Stimulated activated CD4-positive, alpha-beta T cell treated with anti-CD3 and anti-CD28 coated beads, Interleukin-1b, Interleukin-23, amount 100 ng/mL, for 48 hours (primary cell): ENCODE measurements at places on chromosomes 12 and 14.

- DNase-seq: no peak
Measured at GRCh38 chr12:58465418-58465817, 454.9 kb downstream of the LRIG3 start.

GRCh38 chr14:22386924-22387775 lies 201.9 kb downstream of the DAD1 start:
- DNase-seq: no peak

DNA sequence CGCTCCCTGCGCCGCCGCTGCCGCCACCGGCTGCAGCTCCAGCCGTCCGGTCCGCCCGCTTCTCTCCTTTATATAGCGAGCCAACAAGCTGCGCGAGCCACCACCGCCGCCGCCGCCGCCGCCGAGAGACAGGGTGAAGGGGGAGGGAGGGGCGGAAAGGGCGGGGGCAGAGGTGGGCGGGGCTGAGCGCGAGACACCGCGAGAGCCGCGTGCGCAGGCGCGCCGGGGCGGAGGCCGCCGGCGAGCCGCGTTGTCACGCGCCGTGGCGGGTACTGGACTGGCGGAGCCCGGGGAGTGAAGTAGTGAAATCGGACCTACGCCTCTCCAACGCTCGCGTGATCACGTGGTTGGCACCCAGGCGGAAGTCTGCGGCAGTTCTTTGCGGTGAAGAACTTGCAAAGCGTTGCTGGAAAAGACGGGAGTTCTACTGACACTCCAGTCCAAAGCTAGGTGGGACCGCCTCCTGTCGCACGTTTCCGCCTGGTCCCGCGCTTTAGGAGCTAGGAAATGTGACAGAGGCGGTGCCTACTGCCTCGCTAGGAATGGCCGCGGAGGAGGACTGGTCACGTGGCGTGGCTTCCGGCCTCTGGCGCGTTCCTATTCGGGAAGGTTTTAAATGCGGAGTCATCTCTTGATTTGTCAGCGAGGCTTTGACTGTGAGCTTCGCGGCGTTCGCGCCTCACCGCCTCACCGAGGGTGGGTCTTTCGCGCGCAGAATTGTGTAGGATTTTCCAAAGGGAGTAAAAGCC lies at the start of gene GTF2A1:
Gene GTF2A1, minus strand, starts transcription at position 130 of the 749 bp plus-strand sequence. CDS start 441 bp downstream, outside the sequence.
- peak; percentile 94 for DNase-seq

- peak; percentile 87 for DNase-seq
Measured at GRCh38 chr14:49999146-49999761, 106.4 kb downstream of the ARF6 start.

DNA sequence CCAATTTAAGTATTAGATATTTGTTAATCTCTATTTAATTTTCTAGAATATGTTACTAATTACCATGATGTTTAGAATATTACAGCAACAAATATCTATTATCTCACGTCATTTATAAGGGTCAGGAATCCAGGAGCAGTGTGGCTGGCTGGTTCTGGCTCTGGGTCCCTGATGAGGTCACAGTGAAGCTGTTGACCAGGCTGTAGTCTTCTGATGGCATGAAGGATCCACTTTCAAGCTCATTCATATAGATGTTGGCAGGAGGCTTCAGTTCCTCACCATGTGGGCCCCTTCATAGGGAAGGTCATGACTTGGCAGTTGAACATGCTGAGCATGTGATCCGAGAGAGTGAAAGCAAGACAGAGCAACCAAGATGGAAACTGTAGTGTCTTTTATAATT lies 375.6 kb downstream of the ATP23 start:
- DNase-seq: no peak

DNA sequence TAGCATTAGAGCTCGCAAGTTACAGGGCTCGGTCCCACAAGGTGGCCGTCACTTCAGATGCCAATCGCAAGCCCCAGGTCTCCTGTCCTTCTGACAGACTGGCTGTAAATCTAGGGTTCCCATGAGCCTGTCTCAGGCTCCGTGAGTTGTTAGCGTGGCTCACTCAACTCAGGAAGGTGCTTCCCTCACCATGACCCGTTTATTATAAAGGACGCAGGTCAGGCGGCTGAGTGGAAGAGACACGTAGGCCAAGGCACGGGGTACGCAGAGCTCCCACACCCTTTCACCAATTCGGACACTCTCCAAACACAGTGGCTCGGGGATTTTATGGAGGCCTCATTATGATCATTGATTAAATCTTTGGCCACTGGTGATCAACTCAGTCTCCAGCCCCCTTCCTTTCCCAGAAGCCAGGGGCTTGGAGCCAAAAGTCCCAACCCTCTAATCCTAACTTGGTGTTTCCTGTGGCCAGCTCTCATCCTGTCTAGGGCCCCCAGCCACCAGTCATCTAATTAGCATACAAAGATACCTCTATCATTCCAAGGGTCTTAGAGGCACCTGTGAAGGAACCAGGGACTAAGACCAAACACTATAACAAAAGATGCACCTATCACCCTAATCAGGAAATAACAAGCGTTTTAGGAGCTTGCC lies 25.8 kb upstream of the LRTM2 start:
- DNase-seq: no peak

- no peak for DNase-seq
Measured at GRCh38 chr14:91848504-91849001, 18.8 kb downstream of the TC2N start.

DNA sequence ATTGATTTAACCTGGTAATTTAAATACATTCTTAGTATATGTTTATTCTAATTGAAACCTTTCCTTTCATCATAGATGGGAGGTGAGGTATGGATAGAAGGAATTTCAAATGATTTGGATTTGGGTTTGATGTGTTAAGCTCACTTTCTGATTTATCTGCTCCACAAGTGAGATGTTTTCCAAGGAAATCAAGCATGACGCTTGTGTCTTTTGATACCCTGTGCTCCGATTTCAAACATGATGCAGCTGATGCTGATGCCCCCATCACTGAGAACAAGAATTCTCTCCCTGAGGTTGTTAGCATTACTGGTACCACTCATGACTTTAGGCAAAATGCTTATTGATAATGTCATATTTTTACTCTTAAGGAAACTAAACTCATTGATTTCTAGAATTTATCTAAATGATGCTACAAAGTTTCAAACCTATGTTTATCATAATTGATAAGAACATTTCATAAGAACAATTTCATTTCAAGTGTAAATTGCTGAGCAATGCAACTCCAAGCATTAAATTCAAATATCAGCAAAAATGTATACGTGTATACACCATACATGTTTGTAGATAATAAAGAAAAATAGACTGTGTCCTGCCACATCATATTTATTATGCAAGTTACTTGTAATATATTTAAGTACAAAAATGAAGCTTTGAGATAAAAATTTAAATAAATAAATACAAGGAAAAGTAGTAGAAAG lies 75.5 kb upstream of the LRIG3 start:
- DNase-seq: no peak

DNA sequence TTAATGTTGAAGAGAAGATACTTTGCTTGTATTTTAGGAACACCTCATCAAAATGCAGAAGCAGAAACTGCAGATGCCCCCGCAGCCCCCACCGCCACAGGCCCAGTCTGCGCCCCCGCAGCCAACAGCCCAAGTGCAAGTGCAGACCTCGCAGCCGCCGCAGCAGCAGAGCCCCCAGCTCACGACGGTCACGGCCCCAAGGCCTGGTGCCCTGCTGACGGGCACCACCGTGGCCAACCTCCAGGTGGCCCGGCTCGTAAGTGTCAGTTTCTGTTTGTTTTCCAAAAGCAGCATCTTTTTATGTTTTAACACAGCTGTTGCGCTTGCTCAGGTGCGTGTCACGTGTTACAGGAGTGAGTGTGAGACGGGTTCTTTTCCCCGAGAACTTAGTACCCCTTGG lies 79.5 kb downstream of the DDX51 start:
- DNase-seq: no peak

- DNase-seq: no peak
Measured at GRCh38 chr12:62893276-62893675, 41.7 kb downstream of the PPM1H start.

DNA sequence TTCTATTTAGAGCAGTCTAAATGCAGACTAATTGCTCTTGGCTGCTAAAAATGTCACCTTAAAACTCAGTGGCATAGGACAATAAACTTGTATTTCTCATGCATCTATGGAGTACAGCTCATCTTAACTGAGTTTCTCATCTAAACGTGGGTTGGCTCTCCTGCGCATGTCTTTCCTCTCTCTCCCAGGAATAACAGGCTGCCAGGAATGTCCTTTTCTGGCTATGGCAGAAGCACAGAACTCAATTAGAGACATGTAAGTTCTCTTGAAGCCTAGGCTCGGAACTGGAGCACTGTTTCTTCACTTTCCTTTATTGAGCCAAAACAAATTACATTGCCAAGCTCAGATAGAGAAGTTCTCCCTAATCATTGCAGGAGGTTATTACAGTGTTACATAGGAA lies 722.3 kb upstream of the FLRT2 start:
- DNase-seq: no peak

DNA sequence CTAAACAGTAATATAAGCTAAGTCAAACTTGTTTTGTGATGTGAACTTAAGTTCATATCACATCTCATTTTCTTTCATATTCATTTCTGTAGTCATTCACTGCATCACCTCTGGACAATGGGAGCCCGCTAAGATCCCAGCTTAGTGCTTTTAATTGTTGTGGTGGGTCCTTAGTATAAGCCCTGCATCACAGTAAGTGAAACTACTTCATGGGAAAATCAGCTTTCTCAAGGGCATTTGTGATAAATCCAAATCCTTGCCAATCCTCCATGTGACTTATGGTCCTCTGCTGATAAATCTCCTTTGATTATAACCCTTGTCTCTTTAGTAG lies 98.3 kb downstream of the PLEKHA5 start:
- DNase-seq: no peak

DNA sequence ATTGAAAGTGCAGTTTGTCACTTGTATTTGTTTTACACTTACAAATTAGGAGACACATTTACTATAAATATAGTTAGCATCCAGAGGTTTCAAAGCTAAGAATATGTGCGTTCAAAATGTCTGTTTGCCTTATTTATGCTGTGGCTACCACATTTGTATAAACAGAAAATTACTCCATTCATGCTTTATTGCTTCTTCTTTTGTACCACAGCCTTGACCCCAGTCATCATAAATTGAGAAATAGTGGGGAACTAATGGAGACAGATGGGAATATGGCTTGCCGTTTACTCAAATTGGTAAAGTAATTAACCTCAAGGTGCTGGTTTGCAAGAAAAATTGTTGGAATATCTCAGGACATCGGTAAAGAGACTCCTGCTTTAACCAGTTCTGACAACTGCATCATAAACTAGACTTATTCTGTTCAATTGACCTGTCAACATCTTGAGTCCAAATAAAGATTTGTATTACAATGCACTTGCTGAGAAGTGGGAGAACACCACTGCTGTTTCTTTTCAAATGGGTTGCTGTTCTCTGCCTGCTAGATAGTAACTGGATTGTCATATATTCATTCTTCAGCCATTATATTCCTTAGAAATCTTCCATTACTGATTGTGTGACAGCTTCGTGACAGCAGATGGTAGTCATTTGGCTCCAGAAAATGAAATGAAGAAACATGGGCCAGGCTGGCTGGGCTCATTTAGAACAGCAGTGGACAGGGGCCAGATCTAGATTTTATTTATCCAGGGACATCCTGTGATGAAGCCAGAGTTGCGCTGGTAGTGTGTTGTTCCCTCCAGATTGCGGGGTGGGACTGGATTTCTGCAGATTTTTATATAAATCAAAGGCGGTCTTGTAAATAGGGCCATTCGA lies 354.4 kb downstream of the EGLN3 start:
- no peak for DNase-seq
